ENCODE measurements at places on chromosomes 7 and 10.

DNA sequence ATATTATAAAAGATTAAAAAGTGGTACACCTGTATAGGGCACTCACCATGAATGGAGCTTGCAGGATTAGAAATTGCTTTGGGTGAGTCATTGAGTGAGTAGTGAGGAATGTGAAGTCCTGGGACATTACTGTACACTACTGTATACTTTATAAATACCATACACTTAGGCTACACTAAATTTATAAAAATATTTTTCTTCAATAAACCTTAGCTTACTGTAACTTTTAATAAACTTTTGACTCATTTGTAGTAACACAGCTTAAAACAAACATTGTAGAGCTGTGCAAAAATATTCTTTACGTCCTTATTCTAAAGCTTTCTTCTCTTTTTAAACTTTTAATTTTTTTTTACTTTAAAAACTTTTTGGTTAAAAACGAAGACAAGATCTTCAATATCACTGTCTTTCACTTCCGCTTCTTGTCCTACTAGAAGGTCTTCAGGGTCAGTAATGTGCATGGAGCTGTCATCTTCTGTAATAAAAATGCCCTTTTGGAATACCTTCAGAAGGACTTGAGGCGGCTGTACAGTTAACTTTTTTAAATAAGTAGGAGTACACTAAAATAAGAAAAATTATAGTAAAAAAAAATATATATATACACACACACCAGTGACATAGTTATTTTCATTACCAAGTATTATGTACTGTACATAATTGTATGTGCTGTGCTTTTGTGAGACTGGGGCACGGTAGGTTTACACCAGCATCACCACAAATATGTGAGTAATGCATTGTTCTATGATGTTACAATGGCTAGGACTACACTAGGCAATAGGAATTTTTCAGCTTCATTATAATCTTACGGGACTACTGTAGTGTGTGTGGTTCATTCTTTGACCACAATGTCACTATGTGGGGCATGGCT is 3.5 kb downstream of the STK31 start:
- DNase-seq: no peak

GRCh38 chr10:49600046-49600445 is 10.1 kb upstream of the SLC18A3 start:
- no peak for DNase-seq

- DNase-seq: no peak
Observed at GRCh38 chr7:131021460-131021859, 287.5 kb upstream of the KLF14 start.

GRCh38 chr7:81960026-81960425 is 190.2 kb upstream of the HGF start:
- no peak for DNase-seq

- DNase-seq: no peak
Observed at GRCh38 chr7:66847879-66848790, 72.9 kb upstream of the TMEM248 start.

DNA sequence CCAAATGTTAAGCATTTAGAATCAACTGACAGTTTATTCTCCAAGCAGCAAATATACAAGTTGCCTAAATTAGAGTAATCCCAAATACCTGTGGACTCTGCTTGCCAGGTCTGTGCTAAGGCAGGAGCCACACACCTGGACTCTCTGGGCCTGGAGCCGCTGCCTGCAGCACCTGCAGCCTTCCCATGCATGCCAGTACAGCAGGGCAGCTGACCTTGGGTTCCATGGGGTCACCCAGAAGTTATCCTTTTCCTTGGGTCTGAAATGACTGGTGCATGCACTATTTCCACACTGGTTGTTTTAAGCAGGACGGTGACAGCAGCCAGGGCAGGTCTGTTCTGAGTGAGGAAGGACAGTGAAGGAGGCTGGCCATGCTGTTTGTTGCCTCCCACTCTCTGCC is 573.2 kb downstream of the GLRX3 start:
- DNase-seq: no peak

GRCh38 chr10:955820-956217 is 24.3 kb upstream of the LARP4B start:
- peak; percentile 66 for DNase-seq

- DNase-seq: no peak
Observed at GRCh38 chr10:97648562-97649404, 8.3 kb downstream of the PI4K2A start.

GRCh38 chr10:122152544-122152943 is 118.6 kb upstream of the BTBD16 start:
- peak; percentile 85 for DNase-seq

DNA sequence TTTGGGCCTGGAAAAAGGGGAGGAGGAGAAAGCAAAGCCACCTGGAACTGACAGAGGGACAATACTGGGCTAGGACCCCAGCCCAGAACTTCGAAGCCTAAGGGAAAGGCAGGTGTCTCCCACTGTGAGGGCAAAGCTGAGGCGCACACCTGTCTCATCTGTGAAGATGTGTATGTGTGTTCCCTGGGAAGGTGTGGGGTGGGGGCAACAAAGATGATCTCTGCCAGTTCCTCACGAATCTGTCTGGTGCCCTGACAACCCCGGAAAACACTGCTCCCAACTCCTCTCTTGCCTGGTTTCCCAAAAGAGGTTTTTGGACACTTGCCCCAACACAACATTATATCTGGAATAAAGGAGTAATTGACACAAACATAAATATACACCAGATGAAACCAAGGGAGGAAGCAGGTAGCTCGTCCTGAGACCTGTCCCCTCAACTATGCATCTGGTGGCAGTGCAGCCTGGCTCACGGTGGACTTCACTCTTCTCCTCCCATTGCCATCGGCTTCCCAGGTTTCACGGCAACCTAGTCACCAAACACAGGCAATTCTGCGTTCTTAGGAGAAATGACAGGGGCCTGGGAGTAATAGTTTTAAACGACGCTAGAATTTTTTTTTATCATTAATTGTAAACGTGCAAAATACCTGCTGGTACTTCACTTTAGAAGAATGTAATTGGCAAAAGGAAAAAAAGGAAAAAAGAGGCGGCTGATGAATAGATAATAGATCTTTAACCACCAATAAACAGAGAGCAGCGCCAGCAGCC is 1.7 kb upstream of the EMX2 start:
- no peak for DNase-seq

GRCh38 chr7:64888901-64889685 is 14.0 kb upstream of the ZNF273 start:
- no peak for DNase-seq

DNA sequence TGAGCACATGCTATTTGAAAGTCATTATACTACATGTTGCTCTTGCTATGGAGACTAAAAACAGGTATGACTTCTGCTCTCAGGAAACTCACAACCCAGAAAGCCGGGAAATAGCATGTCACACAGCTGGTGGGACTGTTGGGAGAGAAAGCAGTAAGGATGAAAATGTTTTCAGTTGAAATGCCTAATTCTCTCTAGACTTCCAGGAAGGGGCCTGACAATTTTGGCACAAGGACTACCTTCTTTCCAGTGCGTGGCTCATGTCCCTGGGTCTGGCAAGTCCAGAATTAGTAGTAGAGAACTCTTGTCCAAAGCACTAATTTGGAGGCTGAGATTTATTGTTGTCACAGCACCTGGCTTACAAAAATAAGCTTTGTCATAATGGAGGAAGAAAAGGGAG is 567.6 kb downstream of the LRMDA start:
- no peak for DNase-seq

- no peak for DNase-seq
Observed at GRCh38 chr10:106652279-106652678, 512.2 kb downstream of the SORCS1 start.

GRCh38 chr7:36448781-36449379 is 59.2 kb downstream of the ANLN start:
- no peak for DNase-seq

DNA sequence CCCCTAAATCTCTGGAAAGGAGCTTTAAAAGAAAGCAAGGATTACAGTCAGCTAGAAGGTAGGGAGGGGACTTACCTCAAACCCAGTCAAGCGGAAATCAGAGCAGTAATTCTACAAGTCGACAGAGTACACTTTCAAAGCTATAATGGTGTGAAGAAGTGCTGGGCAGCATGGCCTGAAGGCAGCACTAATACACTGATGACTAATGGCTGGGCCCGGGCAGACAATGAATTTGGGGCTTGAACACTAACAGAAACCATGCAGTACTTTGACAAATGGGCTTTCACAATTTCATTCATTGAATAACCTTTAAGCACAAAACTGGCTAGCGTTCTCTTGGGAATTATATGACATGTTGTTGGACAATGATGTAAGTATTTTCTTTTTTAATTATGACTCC is 4.7 kb downstream of the GLI3 start:
- no peak for DNase-seq

DNA sequence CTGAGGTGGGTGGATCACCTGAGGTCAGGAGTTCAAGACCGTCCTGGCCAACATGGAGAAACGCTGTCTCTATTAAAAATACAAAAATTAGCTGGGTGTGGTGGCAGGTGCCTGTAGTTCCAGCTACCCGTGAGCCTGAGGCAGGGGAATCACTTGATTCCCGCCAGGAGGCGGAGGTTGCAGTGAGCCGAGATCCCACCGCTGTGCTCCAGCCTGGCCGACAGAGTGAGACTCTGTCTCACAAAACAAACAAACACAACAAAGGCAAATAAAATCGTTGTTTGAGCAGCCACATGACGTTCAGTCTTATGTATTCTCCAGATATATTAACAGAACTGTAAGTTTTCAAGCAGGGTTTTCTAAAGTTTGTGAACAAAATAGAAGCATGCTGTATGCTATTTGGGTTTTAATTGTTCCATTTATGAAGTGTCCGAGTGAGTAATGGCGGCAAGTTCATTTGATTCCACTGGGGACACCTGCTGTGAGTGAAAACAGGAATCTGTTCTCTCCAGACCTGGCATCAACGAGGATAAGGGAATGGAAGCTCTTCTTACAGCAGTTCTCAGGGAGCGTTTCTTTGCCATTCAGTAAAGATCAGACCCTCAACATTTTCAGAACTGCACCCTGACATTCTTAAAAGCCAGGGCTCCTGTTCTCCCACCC is 122.5 kb upstream of the PITRM1 start:
- DNase-seq: no peak

DNA sequence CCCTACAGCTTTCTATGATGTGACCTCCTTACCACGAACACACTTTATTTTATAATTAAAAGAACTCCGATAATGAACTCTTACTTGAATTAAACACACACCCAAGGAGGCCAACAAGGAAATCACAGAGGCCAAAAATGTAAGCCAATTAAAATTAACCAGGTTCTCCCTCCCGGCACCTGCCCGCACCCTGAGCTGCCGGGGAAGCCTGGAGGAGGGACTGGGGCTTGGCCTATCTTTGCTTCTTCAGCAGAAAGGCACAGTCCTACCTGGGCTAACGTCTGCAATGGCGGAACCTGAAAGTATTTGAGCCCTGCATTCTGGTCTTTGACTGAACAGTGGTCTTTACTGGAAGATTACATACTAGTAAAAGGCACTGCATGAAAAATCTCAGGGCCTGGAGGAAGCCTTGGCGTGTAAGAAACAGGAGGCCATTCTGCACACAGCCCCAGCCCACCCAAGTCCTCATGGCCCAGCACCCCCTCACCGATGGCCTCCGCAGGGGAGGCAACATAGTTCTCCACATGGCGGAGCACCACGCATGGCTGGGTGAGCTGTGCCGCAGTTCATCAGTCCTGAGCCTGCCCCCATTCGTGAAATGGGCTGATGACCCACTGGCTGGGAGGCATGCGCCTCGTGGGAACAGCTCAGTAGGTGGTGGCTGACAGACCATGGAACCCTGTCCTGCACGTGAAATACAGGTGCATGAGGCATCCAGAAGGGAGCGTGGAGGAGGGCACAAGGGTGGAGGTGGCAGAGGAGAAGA is 173.8 kb downstream of the PARD3 start:
- DNase-seq: no peak

- DNase-seq: no peak
Observed at GRCh38 chr10:91299999-91300575, 79.6 kb downstream of the PCGF5 start.

DNA sequence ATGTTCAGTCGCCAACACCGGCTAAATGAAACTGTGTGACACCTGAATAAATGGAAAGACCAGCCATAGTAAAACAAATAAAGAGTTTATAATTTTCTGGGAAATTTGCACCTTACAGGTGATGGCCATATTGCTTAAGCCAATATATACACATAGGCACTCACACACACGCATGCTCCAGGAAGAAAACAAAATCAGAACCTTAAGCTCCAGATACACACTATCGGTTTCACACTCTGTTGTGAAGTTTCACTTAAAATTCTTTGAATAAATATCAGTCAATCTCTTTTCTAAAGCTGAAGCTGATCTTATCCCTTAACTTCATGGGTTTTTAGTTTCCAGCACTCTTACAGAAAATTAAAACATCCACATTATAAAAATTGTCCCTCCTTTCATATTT is 226.7 kb upstream of the MDFIC start:
- no peak for DNase-seq

- DNase-seq: peak; percentile 30
Observed at GRCh38 chr7:110974441-110974840, 116.5 kb upstream of the LRRN3 start.

- DNase-seq: no peak
Observed at GRCh38 chr7:80324032-80324431, 187.8 kb downstream of the GNAT3 start.

GRCh38 chr7:16954321-16954720 is 72.5 kb upstream of the AGR3 start:
- DNase-seq: no peak

- DNase-seq: no peak
Observed at GRCh38 chr10:76576276-76576962, 1061.2 kb downstream of the KCNMA1 start.

GRCh38 chr7:53119514-53119941 is 84.1 kb downstream of the POM121L12 start:
- DNase-seq: no peak

- DNase-seq: no peak
Observed at GRCh38 chr10:3978174-3978573, 193.2 kb upstream of the KLF6 start.

DNA sequence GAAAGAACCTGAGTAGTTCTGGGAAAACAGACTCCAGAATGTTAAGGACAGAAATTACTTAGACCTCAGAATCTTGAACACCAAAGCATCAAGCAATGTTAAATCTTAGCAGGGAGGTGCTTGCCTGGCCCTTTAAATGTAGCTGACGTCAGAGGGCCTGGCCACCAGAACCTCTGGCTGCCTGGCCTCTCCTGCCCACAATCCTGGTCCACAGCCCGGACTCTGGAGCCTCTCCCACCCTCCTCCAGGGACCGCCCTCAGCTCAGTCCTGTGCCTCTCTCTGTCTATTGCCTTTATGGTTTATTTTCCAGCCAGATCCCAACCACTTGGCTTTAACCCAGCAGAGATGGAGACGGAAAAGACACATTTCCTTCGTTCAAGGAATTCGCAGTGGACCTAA is 42.2 kb upstream of the EGR2 start:
- DNase-seq: no peak

DNA sequence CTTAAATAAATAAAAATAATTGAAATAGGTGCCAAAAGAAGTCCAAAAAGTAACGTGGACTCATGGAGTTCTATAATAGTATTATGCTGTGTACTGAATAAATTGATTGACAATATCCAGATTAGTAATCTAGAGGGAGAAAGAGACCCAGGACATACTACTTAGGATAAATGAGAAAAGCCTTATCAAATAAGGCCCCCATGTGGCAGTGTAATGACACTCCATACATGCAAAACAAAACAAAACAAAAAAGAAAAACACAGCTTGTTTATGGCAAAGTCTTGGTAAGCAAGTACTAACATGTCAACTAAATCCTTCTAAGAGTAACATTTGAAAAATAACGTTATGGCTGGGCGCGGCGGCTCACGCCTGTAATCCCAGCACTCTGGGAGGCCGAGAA is 3.6 kb upstream of the RUNDC3B start:
- DNase-seq: no peak
